Prostate gland (tissue), 2 donors: ENCODE measurements at places on chromosomes 4 and X.

- no peak for DNase-seq
These were observed 69.2 kb downstream of the ZNF732 start for GRCh38 chr4:236028-236427.

DNA sequence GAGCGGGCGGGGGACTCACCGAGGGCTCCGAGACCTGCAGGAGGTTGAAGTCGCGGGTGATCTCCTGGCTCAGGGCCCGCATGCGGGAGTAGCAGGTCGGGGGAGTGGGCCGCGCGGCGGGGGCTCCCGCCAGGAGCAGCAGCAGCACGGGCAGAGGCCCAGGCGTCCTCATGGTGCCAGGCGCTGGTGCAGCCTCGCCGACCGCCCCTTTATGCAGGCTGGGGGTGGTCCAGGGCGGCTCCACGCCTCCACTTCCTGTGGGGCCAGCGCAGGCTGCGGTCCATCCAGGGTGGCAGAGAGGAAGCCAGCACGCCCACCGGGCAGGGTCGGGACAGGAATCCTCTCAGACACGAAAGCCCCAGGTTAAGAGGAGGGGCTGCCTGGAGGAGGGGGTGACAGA, at the start of gene CYTL1:
TSS of gene CYTL1 (minus strand) at position 185 of the 400 bp plus-strand sequence. CDS start at position 172, 13 bp downstream.
- DNase-seq, result no peak

DNA sequence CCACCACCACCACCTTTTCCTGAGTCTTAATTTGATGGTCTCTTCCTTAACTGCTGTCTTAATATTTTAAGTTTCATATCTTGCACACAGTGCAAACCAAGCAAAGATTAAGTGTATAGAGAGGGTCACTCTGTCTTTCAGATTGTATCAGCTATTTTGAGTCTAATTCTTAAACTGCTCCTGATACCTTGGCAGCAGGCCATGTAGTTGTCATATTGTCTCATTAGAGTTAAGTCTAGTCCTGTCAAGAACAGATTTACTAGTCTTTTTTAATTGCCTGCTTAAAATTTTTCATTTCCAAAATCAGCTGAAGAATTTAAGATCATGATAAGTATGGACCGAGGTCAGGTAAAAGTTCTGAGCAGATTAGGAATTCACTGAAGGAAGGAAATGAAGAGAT, 51.5 kb downstream of the FHIP1A start:
- no peak for DNase-seq

DNA sequence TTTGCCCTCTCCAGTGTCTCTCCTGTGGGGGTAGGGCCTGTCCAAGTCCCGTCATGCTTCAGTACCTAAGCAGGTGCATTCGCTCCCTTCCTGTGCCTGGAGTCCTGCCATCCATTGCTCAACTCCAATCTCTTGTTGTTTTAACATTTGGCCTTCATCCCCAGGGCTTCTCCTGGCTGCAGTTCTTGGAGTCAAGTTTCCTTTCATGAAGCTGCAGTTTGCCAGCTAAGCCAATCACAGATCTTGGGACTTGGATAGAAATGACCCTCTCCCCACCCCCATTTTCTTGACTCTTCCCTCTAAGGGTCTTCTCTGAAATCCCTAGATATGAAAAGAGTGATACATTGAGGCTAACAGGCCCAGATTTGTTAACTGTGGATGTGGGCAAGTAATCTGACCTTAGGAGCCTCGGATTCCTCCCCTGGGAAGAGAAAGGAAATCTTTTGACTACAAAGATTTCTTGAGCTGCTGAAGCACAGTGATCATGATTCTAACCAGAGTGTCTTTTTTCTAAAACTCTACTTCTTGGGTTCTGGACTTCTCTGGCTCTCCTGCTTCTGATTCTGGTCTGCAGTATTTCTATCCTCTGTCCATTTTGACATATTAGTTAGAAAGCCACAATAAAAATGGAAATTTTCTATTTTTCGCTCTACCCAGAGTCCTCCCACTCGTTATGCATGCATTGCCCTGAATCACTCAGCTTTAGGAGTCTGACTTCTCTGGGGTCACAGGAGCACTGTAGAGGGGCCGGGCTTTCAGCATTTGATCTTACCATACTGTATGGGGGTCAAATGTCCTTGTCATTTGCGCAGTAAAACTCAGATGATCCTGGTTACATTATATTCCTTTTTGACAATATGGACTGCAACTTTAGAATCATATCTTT, 61.0 kb downstream of the CHRNA9 start:
- DNase-seq, result peak; percentile 93

DNA sequence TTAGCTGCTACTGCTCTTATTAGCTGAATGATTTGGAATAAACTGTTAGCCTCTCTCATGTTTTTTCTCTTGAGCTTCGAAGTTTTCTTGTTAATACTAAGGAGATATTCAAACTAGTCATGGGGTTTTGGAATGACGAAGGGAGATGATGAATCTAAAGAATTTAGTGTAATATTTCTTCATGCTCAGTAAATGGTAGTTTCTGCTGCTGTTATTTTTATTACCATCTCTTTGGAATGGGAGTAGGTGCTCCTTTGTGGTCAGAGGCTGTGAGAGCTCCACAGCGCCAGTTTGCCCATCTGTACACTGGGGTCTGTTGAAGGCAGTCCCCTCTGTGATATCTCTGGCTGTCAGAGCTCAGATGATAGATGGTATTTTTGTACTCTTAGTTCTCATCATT, 33.7 kb downstream of the HTT start:
- no peak for DNase-seq

- DNase-seq, result peak; percentile 26
These were observed 1.4 kb downstream of the JADE3 start for GRCh38 chrX:46913667-46914066.

GRCh38 chrX:129808158-129808828, 28.5 kb downstream of the SASH3 start:
- no peak for DNase-seq

- no peak for DNase-seq
These were observed 1688.0 kb upstream of the AGA start for GRCh38 chr4:179130122-179130714.

- DNase-seq, result no peak
These were observed 88.9 kb downstream of the RBM47 start for GRCh38 chr4:40540800-40541199.

DNA sequence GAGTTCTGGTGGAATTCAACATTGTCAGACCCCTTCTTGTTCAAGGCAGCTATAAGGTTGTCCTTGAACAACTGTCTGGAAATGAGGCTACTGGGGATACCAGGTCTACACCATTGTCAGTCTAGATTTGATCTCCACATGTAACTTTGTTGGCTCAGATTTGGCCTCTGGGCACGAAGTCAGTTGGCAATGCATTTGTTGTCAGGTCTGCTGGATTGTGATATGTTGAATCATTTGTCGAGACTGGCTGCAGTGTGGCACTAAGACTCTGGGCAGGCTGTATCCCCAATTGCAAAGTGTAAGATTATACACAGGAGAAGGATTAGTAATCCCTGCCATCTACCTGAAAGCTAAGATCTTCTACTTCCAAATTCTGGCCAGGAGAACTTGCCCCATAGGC, 26.5 kb downstream of the ZNF81 start:
- DNase-seq, result peak; percentile 36

DNA sequence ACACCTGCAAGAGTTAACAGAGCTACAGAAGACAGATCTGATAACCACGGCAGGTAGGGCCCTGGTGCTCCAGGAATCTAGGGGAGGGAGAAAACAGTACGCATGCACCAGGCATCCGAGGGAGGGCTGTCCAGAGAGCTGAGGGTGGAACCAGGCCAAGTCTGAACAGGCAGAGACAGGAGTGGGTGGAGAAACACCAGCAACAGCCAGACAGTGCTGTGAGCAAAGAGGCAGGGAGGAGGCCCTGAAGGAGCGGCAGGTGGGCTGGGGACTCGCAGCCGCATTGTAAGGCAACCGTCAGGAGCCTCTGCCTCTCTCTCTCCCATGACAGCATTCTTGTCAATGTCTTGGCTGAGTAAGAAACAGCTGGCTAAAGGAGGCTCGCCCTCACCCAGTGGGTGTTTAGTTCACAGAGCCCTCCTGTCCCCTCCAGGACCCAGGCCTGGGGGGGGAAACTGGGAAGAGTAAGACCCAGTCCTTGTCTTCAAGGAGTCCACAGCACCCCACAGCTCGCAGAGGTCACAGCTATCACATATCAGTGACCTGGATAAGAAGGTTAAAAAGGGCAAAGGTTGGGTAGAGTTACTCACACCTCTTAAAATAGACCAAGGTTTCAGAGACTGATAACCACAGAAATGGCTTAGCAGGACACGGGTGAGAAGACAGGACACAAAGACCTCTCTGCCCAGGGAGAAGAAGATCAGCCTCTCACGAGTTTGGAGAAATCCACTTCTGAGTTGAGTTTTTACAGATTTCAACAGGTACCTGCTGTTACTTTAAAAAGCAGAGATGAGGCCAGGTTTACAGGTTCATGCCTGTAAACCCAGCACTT, 10.5 kb downstream of the ACSL1 start:
- DNase-seq, result peak; percentile 94

DNA sequence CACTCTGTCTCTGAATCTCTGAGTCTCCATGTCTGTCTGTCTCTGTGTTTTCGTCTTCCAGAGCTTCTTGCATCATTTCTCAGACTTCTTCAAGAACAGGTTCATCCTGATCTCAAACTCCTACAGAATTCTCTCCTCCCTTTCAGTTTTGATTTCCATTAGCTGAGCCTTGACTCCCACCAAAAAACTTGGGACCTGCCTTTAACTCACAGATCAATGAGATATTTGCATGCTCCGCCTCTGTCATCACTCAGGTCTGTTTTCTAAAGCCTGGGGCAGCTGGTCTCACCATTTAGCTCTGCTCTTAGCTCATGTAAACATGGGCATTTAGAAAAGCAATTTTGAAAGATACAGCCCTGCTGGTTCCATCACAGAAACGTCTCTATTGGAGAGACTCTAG, 8.6 kb downstream of the DAPP1 start:
- no peak for DNase-seq

- DNase-seq, result no peak
These were observed 3.3 kb downstream of the IL13RA1 start for GRCh38 chrX:118730500-118731247.

DNA sequence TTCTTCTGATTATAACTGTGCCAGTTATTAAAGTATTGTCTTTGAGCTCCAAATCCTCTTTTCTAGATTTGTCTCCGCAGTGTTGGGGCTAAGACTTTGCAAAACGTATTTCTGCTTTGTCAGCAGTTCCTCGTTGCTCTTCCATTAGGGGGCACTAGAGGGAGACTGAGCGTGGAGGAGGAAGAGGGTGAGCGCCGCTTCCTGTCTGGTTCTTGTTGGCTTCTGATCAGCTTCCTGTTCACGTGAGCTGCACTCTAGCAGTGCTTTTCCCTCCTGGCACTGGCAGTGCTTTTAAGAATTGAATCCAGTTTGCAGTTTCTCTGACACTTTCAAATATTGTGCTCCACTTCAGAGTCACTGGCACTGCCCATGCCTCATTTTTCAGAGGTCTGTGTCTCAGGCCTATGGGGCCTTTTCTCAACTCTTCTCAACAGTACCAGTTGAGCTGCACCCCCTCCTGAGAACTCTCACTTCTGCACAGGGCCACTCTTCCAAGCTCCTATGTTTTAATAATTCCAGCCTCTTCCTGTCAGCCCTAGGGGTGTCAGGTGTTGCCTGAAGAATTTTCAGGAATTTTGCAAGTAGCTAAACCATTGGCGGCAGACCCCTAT, 54.4 kb upstream of the LCORL start:
- DNase-seq, result no peak

- DNase-seq, result no peak
These were observed 85.7 kb downstream of the TET2 start for GRCh38 chr4:105232374-105232773.

- DNase-seq, result no peak
These were observed 2506.6 kb downstream of the PCDH7 start for GRCh38 chr4:33226783-33227182.

- no peak for DNase-seq
These were observed 847.0 kb downstream of the TRIML1 start for GRCh38 chr4:188986271-188986689.

GRCh38 chr4:86338989-86339388, 20.9 kb downstream of the MAPK10 start:
- DNase-seq, result no peak

- no peak for DNase-seq
These were observed 211.2 kb downstream of the COX18 start for GRCh38 chr4:72858328-72858727.

- DNase-seq, result no peak
These were observed 629.6 kb upstream of the HTR2C start for GRCh38 chrX:113954297-113954696.

- no peak for DNase-seq
These were observed at the start of gene FOXP3 for GRCh38 chrX:49264460-49264859. FOXP3 (minus strand) TSS chrX:49264710; CDS start chrX:49258505, 6,205 bp downstream.

DNA sequence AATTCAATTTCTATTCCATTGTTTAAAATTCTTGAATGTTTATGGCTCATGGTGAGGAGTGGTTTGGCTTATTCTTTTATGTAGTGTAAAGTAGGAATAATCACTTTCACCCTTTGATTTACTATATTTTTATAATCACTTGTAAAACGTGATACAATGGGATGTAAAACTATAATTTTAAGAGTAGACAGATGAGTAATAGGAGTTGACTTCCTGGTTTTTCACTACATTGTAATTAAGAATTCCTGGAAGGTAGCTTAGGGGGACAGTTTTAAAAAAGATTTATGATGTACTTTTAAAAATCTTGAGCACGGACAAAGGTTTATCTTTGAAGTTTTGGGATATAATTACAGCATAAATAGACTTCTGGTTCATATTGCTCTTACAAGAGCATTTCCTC, 65.3 kb downstream of the PDGFC start:
- no peak for DNase-seq

DNA sequence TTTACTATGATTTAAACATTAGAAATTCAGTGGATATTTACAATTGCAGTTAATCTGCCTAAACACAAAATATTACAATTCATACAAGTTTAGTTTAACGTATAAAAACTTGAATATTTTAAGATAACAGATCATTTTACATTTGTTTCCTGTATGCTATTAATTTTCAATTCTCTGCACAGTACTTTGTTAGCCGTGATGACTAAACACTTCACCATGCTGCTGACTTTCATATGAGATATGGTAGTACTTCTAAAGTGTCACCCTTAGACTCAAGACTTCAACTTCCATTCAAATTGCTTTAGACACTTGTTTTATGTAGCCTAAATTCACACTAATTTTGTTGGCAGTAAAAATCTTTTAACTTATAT, 1646.4 kb upstream of the ADGRL3 start:
- no peak for DNase-seq

DNA sequence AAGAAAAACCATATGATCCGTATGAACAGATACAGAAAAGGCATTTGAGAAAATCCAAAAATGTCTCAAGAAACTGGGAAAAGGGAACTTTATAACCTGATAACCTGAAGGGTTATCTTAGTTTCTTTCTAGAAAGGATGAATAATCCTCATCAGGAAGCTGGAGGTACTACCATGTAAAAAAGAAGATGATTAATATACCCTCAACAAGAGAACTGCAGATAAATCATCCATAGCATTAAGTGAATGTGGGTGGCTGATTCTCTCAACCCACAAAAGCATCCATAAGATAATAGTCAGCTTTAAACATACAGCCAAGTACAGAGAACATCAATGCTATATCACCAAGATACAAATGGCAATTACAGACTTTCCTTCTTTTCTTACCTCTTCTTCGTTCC, 26.4 kb downstream of the ANAPC10 start:
- DNase-seq, result no peak

DNA sequence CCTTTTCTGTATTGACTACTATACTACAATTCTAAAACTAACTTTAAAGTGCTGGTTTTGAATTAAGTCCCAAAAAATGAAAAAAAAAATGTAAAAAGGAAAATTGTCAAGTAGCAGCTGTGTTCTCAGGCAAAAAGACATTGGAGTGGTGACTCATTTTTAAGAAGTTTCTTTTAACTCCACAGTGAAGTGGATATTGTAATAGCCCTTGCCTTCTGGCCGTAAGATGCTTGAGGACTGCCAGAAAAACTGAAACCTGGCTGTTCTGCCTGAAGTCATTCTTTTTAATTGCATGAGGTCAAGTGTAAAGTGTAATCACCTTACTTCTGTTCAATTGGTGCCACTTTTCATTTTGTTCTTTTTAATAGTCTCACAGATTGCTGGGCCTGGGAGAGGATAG, 28.9 kb downstream of the SPANXD start:
- DNase-seq, result no peak
